ENCODE measurements at places on chromosomes 1 and 21.

GRCh38 chr1:29986986-29987385 is 736.4 kb downstream of the MATN1 start:
- peak; percentile 19 for DNase-seq

DNA sequence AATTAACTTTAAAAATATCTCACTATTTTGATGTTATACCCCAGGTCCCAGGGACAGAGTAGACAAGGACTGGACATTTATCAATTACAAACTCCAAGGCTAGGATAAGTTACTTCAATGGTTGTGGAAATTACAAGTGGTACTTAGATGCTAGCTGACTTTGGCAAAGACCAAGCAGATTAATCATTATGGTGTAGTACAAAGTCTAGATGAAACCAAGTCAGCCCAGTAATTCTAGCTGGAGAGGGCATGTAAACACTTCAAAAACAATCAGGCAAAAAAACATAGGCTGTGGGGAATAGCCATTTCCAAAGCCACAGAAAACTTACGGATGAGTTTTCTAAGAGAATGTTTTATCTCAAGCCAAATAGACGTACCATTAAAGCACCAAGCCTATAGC is 124.5 kb downstream of the TSEN15 start:
- DNase-seq: no peak

DNA sequence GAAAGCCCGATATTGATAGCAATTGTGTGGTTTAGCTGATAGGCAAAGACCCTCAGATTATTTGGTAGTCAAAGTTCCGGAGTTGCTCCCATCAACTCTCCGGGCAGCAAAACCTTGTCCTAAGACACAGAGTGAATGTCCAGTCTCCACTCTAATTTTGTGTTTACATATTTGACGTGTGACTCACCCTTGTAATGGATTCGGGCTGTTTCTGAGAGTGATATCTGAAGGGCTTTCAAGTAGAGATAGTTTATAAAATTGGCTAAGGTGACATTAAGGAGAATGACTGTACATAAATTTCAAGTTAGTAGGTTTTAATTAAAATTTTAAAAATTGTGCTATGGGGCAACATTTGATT is 154.2 kb downstream of the CNIH3 start:
- no peak for DNase-seq

- DNase-seq: no peak
Measured at GRCh38 chr21:18449605-18450550, 46.3 kb upstream of the TMPRSS15 start.

DNA sequence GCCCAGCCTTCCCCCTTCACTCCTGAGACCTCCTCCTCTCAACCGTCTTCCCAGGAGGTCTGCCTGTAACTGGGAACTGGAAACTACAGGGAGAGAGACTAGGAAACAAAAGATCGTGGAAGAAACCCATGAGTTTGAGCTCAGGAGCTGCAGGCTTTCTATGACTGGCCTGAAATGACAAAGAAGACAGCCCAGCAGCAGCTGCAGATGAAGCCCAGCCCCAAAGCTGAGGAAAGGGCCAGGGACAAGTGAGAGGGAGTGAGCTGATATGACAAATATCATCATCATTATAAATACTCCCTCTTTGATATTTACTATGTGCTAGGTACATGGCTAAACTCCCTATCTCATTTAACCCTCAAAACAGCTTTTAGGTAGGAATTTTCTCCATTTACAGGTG is 142.6 kb upstream of the CTTNBP2NL start:
- DNase-seq: no peak

DNA sequence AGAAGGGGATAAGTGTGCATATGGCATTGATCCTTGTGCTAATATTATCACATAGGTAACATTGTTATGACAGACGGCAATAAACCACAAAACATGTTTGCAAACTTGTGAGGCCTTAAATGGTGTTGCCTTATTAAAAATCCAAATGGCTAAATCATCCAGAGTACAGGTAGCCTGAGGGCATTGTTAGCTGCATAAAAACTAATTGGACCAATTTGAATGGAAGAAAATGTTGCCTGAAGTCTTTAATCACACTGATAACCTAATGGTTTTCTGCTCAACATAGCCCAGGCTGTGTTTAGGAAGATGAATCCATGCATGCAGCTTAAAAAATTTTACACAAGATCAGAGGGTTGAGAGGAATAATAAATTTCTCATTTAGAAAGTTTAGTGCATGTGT is 19.4 kb upstream of the LRRC53 start:
- no peak for DNase-seq

DNA sequence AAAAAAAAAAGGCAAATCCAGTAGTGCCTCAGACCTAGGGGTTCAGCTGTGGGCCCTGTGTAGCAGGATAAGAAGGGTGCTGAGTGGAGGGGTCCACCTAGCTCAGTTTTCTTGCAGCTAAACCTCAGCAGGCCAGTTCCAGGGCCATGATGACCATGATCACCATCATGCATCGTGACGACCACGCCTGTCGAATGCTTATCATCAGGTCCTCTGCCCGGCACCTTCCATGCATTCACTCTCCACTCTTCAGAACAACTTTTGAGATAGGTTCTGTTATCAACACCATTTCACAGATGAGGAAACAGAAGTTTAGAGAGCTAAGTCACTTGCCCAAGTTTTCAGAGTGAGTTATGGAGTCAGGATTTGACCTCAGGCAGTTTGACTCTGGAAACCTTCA is 54.9 kb downstream of the ACBD3 start:
- DNase-seq: no peak

Data from testis (tissue), 5 donors.